ENCODE measurements at places on chromosomes 7 and 10.

- DNase-seq = no peak
Measured at GRCh38 chr10:122504610-122504950, 43.2 kb downstream of the HTRA1 start.

- no peak for DNase-seq
Measured at GRCh38 chr10:33235251-33235884, 99.1 kb downstream of the NRP1 start.

GRCh38 chr7:100486753-100487446, 3.2 kb downstream of the NYAP1 start:
- no peak for DNase-seq

DNA sequence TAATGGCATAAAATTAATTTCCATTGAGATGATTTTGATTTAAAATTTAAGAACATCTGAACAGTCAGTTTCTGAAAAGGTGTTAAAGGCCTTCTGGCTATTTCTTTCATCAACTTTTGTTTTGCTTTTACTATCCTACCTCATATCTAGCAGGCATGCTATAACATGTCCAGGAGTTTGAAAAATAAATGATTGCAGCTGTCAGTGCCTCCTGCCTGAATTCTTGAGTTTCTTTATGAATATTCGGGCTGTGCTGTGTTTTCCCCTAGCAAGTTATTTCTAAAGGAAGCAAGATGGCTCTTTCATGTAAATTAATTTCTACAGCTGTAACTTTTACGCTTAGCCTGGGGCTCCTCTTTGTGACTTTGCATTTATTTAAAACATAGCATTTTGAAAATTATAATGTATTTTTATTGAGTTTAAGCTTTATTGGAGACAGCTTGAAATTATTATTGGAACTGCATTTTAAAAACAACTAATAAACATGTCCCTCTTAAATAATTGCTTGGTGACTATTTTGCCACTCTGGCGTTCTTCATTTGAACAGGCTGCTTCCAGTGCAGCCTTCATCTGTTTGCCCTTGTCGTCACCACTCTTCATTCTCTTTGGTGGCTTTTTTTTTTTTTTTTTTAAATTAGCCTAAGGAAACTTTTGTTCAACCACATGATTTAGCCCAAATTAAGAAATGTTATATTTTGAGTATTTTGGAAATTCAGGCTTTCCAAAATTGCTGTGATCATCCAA, 1083.4 kb upstream of the LRRN3 start:
- DNase-seq = no peak

Data from activated CD8-positive, alpha-beta memory T cell treated with anti-CD3 and anti-CD28 coated beads for 1 hour (primary cell).